SK-N-SH treated with all-trans-retinoic acid at 6 μM for 48 hours (cell line): ENCODE measurements at places on chromosomes 6 and 20.
A peak's percentile ranks its signal among the peaks of the same experiment; 100 is the strongest.

- no peak for ATAC-seq
Observed at GRCh38 chr6:110013386-110013785, 35.3 kb downstream of the GPR6 start.

GRCh38 chr6:144920391-144920961 is 635.3 kb downstream of the UTRN start:
- ATAC-seq: no peak

DNA sequence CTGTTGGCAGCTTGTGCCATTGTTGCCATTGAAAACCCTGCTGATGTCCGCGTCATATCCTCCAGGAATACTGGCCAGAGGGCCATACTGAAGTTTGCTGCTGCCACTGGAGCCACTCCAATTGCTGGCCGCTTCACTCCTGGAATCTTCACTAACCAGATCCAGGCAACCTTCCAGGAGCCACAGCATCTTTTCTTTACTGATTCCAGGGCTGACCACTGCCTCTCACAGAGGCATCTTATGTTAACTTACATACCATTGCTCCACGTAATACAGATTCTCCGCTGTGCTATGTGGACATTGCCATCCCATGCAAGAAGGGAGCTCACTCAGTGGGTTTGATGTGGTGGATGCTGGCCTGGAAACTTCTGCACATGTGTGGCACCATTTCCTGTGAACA is 221.8 kb upstream of the FAM83B start:
- ATAC-seq: peak; percentile 98

- no peak for ATAC-seq
Observed at GRCh38 chr6:136208783-136209182, 41.3 kb downstream of the MTFR2 start.
